Astrocyte of the spinal cord (primary cell): ENCODE measurements at places on chromosomes 7 and 10.

GRCh38 chr7:152709287-152710152 is 33.6 kb upstream of the XRCC2 start:
- DNase-seq = no peak

GRCh38 chr10:126205486-126206205 is 182.6 kb downstream of the ADAM12 start:
- no peak for DNase-seq

GRCh38 chr10:71090801-71091200 is 121.6 kb upstream of the UNC5B start:
- DNase-seq = no peak

DNA sequence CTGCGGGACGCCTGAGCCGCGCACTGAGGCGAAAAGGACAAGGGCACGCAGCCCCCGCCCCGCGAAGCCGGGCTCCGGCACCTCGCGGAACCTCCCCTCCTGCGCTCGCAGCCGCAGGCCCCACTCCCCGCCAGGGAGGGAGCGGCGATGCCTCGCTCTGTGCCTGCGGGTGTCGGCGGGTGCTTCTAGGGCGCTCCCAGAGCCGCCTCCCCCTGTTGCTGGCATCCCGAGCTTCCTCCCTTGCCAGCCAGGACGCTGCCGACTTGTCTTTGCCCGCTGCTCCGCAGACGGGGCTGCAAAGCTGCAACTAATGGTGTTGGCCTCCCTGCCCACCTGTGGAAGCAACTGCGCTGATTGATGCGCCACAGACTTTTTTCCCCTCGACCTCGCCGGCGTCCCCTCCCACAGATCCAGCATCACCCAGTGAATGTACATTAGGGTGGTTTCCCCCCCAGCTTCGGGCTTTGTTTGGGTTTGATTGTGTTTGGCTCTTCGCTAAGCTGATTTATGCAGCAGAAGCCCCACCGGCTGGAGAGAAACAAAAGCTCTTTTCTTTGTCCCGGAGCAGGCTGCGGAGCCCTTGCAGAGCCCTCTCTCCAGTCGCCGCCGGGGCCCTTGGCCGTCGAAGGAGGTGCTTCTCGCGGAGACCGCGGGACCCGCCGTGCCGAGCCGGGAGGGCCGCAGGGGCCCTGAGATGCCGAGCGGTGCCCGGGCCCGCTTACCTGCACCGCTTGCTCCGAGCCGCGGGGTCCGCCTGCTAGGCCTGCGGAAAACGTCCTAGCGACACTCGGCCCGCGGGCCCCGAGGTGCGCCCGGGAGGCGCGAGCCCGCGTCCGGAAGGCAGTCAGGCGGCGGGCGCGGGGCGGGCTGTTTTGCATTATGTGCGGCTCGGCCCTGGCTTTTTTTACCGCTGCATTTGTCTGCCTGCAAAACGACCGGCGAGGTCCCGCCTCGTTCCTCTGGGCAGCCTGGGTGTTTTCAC is 519 bp downstream of the ITGB8 start:
- peak; percentile 62 for DNase-seq

DNA sequence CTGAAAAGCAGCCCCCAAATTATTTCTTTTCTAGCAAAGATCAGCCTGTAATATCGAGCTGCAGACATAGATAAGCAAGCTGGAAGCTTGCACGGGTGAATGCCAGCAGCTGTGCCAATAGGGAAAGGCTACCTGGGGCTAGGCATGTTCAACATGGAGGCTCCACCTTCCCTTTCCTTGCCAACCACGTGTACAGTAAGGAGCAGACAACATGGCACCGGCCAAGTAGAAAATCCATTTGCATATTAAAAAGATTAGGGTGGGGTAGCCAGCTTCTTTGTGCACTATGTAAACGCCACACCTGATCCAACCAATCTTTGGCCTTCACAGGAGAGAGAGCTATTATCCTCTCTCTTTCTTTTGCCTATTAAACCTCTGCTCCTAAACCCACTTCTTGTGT is 56.7 kb upstream of the SEPHS1 start:
- no peak for DNase-seq
